ENCODE measurements at places on chromosomes 7 and 10.

DNA sequence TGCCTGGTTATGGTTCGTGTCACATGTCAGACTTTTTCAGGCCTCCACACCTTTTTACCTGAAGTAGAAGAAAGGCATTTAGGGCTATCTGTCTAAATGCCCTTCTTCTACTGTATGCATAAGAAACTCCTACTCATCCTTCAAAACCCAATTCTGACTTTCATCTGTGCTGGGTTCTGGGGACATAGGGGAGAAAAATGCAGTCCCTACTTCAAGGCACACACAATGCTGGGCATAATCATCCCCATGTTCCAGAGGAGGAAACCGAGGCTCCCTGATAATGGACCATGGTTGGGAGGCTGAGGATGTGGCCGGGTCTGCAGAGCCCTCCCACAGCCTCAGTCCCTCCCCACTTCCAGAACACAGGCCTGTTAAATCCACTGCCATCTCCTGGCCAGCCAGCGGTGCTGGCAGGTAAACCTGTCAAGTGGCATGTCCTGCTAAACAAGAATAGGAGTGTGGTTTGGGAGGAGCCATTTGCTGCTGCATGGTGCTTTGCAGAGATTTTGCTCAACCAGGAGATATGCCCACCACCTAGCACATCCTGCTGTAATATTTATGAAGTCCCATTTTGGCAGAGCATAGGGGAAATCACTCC lies 32.0 kb downstream of the GRID1 start:
- DNase-seq: peak; percentile 70

DNA sequence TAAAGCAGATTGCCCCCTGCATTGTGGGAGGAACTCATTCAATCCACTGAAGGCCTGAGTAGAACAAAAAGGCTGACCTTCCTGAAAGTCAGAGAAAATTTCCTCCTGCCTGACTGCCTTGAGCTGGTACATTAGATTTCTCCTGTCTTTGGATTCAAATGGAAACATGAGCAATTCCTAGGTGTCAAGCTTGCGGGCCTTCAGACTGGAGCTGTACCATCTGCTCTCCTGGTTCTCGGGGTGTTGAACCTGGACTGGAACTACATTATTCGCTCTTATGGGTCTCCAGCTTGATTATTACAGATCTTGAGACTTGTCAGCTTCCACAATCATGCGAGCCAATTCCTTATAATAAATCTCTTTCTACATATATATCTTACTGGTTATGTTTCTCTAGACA lies 173.6 kb upstream of the STEAP4 start:
- no peak for DNase-seq

GRCh38 chr7:113078331-113078730 lies 8.3 kb downstream of the GPR85 start:
- DNase-seq: peak; percentile 52

DNA sequence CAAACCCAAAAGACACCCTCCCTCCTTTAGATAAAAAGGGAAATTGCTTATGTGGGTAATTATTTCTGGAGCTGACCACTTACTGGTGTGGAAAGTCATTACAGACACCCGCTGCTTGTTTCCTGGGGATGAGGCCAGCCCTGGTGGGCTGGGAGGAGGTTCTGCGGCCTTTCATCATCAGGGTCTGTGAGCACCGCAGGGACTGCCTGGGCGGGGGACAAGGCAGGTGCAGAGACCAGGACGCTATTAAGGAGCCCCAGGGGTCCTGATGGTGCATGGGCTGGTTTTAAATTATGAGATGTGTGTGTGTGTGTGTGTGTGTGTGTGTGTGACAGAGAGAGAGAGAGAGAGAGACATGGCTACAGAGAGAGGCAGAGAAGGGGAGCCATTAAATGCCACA lies 171.2 kb downstream of the DNAJB6 start:
- peak; percentile 22 for DNase-seq

- DNase-seq: no peak
These were observed 380.4 kb upstream of the SORCS1 start for GRCh38 chr10:107544706-107545520.

DNA sequence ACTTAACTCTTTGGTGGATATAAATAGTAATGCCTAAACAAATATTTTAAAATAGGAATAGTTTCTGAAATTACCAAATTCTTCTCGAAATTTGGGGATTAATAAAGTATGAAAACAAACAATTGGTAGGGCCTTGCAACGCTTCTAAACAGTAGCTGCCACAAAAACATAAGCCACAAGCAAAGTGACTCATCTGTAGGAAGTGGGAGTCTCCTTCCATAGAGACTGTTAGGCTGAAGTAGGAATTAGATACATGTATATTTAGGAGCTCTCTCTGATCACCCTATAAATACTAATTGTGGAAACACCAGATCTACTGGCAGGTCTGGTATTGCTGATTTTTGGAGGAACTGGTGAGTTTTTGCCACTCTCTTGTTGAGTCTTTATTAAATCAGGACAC lies 5.7 kb upstream of the LMOD2 start:
- DNase-seq: no peak

GRCh38 chr7:69402696-69403095 lies 195.6 kb upstream of the AUTS2 start:
- no peak for DNase-seq

DNA sequence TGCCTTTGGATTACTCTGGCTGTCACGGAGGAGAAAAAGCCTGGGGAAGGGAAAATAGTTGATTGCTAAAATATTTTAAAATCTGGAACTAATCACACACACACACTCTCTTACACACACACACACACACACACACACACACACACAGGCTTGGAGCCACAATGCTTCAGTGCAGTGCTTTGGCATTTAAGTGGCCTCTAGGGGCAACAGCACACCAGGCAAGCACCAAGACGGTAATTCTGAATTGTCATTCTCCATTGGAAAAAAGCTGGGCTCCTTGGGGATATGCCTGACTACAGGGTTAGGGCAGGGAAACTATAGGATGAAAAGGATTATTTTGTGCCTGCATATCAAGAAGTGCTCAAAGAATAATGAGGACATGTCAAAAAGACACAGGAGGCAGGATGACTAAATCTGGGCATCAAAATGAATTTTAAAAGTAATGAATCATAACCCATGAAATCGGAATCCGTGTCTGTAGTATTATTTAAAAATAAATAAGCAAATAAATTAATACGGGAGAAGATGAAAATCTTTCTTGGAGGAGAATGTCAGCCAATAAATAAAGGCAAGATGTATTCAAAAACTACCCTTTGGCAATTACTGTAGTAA lies 30.4 kb upstream of the DDC start:
- DNase-seq: peak; percentile 48

DNA sequence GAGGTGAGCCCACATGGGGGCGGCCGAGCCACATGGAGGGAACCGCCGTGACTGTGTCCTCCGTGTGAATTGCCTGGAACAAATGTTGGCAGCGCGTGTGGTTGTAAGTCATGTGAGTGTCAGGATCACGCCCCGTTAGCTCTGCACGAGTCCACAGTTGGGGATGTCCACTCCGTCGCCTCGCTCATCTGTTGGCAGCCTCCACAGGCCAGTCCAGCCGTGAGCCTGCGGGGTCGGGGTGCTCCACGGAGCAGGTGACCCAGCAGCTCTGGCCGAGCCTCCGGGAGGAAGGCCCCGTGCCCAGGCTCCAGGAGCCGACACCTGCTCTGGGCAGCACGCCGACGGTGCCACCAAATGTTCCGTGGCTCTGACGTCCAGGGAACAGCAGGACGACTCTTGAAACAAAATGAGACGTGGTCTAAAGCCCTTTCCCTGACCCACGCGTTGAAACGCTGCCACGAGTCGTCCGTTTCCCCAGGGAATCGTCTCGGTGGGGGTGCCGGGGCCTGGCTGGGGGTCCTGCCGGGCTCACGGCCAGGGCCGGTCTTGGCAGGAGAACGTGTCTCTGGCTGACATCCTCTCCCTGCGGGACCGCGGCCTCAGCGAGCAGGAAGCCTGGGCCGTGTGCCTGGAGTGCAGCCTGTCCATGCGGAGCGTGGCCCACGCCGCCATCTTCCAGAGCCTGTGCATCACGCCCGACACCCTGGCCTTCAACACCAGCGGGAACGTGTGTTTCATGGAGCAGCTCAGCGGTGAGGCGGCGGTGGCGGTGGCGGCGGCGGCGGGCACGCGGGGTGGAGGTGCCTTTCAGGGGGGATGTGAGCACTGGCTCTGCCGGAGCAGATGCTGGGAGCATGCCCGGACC lies 7.0 kb downstream of the KNDC1 start:
- DNase-seq: no peak

DNA sequence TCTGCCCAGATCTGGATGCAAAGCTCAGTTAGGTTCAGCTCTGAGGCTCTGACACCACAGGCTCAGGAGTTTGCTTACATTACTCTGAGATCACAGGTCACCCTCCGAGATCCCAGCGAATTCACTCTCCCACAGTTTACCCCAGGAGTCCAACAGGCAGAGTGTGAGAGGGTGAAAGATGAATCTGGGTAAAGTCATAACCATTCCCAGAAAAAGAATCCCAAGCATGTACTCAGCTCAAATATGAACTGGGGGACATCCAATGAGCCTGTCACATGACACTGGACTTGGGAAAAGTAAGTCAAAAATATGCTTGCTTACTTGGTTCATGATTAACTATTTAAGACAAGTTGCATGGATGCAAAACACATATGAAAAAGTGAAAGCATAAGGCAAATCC lies 110.3 kb upstream of the ARID5B start:
- no peak for DNase-seq

All from NCI-H1436 (cell line).